ENCODE measurements at places on chromosomes 3 and 15. TPM values are rescaled to one million over a fixed set of nuclear protein-coding genes. Genes with fewer than 3 reads are reported as not detected.
A peak's percentile ranks its signal among the peaks of the same experiment; 100 is the strongest.

Gene EXOG
- total RNA-seq, result 15.1 TPM

Gene EPHA6
- 1.7 TPM for total RNA-seq

Gene FILIP1L
- 213 TPM for total RNA-seq

Gene NEK11
- 7.7 TPM for total RNA-seq

Gene ELL3
- total RNA-seq, result 4.3 TPM

Gene SNX33
- total RNA-seq, result 23.8 TPM

Gene PRTG
- total RNA-seq, result 6.9 TPM

Gene HGD
- total RNA-seq, result 0.43 TPM

Gene PLSCR2
- total RNA-seq, result not detected

Gene ZNF502
- total RNA-seq, result 4.2 TPM

Gene ALPK3
- total RNA-seq, result 0.86 TPM

Gene C2CD4A
- total RNA-seq, result not detected

DNA sequence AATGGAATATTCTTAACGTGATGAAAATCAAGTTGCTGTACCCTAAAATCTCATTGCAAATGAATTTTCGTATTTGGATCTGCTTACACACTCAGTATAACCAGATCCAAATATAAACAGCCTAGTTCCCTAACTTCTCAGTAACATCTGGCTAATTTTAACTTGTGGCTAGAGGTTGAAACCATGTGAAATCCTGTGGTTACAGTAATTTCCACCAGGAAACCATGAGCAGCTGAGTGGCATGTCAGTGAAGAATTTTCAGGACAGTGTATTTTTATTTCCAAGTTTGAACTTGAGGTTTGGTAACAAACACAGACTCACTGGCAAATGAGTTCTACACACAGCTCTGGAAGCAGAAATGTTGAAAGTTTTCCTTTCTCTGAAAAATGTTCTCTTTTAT lies 754.1 kb downstream of the NR2F2 start:
- DNase-seq, result peak; percentile 68

GRCh38 chr15:92796161-92796611 lies 103.9 kb upstream of the CHD2 start:
- no peak for DNase-seq

DNA sequence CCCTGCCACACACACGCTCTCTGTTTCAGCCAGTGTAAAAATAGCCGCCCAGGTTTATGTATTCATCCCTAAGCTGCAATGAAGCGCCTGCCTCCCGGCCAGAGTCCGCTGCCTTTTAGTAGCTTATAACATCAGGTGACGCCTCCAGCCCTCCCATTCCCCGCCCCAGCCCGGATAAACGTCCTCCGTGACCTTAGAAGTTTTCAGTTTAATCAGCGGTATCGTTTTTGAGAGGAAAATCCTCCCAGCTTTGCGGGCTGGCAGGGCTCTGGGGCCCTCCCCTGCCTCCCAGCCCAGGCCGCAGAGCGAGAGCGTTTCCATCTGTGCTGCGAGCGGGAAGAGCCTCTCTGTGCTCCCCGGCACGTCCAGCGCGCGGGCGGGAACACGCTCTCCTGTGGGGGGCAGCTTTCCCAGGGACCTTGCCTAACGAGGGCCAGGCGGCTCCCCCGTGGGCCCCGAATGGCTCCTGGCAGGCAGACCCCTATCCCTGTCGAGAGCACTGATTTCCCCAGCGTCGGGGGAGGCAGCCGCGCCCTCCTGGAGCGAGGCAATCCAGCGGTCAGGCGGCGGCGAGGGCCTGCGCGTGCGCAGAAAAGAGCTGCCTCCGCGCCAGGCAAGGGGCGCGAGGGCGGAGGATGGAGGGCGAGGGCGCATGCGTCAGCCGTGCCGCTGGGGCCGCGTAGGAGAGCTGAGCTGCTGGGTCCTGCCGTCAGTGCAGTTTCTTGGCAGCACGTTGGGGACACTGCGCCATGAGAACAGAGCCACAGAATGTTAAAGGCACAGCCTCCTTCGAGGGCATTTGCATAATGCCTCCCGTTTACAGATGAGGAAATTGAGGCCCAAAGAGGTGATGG lies 71.1 kb downstream of the CCNL1 start:
- DNase-seq, result peak; percentile 98

GRCh38 chr15:69000725-69001503 lies 13.6 kb upstream of the NOX5 start:
- no peak for DNase-seq

GRCh38 chr3:125436921-125437320 lies 61.8 kb upstream of the ZNF148 start:
- no peak for DNase-seq

- no peak for DNase-seq
Measured at GRCh38 chr3:50322386-50323091, at the start of gene HYAL2. HYAL2 (minus strand) TSS chr3:50322745; CDS start chr3:50320489, 2,256 bp downstream.

DNA sequence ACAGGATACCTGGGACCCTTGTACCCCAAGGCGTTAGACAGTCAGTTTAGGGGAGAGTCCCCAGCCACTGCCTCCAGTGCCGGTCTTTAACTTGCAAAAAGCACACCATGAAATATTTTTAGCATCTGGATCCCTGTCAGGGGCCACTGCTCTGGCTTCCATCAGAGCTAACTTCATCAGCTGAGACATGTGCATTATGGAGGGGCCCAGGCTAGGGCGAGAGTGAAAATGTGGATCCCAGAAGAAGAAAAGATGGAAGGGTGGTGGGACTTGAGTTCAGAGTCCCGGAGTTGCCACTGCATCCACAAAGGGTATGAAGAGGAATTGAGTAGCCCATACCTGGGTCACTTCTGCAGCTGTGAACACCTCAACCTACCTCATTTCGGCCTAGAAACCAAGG lies 23.5 kb upstream of the SPATA12 start:
- DNase-seq, result no peak

DNA sequence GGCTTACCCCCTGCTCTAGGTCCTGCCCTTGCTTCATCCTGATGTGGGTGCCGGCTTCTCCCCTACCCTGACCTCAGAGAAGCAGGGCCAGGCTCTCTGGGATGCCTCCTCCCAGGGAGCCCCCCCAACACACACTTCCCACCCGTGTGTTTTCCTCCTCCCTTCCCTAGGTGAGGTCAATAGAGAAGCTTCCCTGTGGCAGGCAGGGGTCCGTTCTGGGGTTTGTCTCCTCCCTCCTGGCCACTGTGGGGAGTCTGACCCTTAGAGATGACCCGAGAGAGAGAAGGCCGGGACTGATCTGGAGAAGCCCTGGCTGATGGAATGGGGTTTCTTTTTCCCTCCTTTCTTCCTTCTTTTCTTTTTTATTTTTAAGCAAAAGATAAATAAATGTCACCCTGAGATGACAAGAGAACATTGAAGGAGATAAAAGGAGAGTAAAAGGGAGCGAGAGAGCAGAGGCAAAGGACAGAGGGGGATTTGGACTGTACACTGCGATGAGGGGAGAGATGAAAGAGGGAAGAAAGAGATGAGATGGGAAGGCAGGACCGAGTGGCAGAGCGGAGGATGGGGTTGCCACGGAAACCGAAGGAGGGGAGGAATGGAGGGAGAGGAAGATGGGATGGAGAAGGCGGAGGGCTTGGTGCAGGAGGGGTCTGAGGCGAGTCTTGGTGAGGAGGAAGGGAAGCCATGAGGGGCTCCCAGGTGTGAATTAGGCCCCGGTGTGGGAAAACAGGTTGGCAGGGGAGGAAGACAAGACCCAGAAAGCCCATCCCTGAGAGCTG lies 48.4 kb downstream of the IDH2 start:
- no peak for DNase-seq

- peak; percentile 78 for DNase-seq
Measured at GRCh38 chr3:57068437-57069089, 8.1 kb downstream of the SPATA12 start.

DNA sequence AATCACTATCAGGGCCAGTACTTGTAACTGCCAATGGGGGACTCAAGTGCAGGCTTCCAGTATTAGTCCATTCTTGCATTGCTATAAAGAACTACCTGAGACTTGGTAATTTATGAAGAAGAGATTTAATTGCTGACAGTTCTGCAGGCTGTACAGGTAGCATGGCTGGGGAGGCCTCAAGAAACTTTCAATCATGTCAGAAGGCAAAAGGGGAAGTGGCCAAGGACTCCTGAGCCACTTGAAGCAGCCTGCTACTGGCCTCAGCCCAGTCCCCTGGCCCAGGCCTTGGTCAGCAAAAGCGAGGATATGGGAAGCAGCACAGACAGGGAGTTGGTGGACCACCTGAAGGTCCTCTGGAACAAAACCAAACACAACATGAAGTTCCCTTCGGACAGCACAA lies 29.2 kb upstream of the OR5K1 start:
- DNase-seq, result no peak

DNA sequence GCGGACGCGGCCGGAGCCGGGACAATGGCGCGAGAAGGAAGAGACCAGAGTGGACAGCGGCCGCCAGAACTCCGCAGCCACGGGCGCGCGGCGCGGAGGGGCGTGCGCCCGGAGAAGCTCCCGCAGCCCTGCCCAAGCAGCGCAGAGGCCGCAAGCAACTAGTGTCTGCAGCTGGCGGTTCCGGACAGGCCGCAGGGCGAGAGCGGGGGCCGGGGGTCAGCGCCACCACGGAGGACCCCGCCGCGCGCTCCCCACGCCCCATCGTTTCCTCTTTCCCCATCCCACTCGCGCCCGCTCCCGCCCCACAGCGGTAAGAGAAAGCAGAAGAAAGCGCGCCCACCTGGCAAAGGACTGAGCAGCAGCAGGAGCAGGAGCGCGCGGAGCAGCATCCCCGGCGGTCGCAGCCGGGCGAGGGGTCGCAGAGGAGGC lies 440 bp downstream of the PRTG start:
- DNase-seq, result peak; percentile 44

DNA sequence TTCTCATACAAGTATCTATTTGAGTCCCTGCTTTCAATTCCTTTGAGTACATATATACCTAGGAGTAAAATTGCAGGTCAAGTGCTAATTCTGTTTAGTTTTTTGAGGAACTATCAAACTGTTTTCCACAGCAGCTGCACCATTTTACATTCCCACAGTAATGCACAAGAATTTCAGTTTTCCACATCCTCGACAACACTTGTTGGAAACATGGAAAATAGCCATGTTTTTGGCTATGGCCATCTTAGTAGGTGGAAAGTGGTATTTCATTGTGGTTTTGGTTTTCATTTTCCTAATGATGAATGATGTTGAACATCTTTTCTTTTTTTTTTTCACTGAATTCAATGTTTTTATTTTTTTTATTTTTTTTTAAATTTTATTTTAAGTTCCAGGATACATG lies 44.4 kb upstream of the TNFAIP8L3 start:
- DNase-seq, result no peak

- no peak for DNase-seq
Measured at GRCh38 chr3:189744235-189744634, 113.0 kb downstream of the TP63 start.

GRCh38 chr15:63503739-63504246 lies 600 bp upstream of the USP3 start:
- peak; percentile 98 for DNase-seq

DNA sequence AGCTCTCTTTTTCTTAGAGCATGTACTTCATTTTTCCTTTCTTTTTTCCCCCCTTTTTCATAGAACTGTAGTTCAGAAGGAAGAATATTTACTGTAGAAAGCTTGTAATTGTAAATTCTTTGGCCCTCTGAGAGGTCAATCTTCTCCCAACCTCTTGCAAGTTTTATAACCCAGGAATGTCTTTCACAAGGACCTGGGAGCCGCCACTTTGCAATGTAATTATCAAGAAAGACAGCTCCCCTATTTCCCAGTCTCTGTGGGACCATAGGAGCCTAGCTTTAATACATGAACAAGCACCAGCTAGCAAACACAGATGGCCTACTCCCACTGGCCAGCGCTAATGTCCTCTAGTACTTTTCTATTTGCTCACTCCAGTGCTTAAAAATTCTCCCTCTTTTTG lies 51.4 kb downstream of the NFKBIZ start:
- peak; percentile 65 for DNase-seq

DNA sequence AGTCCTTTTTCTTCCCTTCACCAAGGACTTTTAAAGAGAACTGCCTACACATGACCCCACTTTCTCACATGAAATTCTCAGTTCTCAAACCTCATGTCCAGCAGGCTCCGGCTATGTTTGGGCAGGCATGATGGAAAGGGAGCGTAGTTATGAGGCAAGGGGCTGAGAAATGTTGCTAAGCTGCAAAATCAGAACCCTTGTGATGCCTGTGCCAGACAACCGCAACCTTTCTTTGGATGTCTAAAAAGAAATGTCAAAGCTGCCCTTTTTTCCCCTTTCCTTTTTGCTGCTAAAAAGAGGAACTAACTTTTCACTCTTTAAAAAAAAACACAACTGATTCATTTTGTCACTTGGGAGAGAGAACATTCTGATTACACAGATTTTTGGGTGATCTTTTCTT lies 19.2 kb downstream of the GNB4 start:
- DNase-seq, result no peak

DNA sequence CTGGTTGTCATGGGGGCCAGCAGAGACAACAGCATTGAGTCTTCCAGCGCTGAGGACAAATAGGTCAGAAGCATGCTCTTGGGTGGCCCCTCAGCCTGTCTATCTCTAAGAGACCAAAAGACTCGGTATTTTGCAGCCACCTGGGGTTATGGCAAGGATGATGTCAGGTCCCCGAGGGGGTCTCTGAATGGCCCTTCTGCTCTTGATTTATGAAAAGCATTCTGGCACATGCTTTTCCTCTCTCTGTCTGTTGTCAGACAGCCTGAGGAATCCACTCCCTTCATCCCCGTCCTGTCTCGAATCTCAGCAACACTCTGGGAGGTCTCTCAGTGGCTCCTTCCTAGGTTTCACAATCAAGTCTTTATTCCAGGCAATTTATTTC lies 156.6 kb upstream of the RGMA start:
- DNase-seq, result no peak

DNA sequence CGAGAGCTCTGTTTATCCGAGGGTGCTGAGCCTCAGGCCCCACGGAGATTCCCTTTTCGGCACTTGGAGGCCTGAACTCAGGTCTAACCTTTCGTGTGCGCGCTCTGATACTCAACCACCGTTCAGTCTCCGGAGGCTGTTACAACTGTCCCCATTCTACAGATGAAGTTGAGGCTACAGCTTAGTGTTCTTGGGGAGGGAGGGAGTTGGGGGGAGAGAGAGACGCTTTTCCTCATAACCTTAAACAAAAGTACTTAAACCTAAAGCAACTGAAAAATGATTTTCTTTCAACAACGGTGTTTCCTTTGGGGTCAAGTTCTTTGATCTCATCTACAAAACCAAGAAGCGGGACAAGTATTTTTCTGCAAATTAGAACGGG lies 952 bp upstream of the CHST2 start:
- no peak for DNase-seq

DNA sequence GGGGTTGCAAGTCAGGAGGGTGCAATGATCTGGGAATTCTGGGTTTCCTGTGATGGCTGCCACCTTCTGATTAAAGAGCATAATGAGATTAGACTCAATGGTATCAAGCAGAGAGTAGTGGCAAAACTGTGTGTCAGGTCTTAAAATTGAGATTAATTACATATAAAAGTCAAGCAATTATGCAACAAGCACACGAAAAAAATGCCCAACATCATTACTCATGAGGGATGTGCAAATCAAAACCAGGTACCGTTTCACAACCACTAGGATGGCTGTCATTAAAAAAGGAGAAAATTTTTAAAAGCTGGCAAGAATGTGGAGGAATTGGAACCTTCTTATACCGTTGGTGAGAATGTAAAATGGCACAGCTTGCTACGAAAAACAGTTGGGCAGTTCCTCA lies 205.0 kb downstream of the OSBPL10 start:
- peak; percentile 50 for DNase-seq

- no peak for DNase-seq
Measured at GRCh38 chr3:191441687-191442086, 19.3 kb upstream of the PYDC2 start.

Data from fibroblast of villous mesenchyme (primary cell).